Renal pelvis (tissue), 12 donors: ENCODE measurements at places on chromosomes 13 and 19. TPM values are rescaled to one million over a fixed set of nuclear protein-coding genes. Genes with fewer than 3 reads are reported as not detected.

GRCh38 chr19:16327911-16328823 is 3.5 kb downstream of the KLF2 start:
- DNase-seq, result no peak

Gene GPI
- polyA plus RNA-seq, result 180 TPM

Gene RYR1
- 5.2 TPM for polyA plus RNA-seq

DNA sequence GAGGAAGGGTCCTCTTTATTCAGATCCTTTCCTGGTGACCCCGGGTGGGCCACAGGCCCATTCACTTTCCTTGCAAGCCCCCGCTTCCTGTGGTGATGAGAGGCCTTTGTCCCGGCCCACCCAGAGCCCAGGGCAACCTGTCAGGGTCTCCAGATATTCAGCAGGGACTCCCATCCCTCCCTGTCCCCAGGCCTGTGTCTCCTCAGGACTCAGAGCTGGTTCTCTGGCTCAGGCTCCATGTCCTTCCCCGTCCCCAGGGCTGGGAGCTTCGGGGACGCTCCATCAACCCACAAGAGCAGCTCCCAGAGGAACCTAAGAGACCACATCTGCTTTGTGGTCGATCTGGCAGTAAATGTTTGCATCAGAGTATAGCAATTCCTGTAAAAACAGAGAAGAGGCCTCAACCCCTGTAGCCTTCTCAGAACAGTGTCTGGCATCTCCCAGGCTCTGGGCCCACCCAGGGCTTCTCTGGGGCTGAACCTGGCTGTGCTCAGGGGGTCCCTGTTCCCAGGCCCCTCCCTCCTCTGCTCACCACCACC is 7.8 kb downstream of the CEACAM4 start:
- no peak for DNase-seq

DNA sequence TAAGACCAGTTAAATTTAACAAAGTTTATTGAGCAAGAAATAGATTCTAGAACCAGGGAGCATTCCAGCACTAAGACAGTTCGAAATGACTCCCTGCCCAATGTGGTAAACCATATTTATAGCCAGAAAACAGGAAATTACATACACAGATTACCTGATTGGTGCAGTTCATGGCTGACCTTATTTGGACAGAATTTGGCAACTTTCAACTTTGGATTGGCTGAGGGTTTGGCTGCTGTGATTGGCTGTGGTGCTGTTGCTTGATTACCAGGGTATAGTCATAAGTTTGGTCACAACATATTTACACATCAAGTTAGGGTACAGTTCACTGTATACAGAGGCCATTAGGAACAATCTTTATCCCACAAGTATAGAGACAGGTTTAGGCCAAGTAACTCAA is 984.8 kb upstream of the MIR17HG start:
- no peak for DNase-seq

DNA sequence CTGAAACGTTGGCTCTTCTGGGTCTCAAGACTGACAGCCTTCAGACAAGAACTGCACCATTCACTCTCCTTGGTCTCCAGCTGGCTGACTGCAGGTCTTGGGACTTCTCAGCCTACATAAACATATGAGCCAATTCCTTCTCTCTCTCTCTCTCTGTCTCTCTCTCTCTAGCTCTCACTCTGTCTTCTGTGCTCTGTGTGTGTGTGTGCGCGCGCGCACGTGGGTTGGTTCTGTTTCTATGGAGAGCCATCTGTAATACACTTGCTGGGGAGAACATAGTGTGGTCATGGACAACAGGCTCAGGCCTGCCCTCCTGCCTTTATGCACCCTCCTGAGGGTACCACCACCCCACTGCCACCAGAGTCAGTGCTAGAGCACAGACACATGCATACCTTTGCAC is 13.7 kb upstream of the SERPINE3 start:
- DNase-seq, result no peak

DNA sequence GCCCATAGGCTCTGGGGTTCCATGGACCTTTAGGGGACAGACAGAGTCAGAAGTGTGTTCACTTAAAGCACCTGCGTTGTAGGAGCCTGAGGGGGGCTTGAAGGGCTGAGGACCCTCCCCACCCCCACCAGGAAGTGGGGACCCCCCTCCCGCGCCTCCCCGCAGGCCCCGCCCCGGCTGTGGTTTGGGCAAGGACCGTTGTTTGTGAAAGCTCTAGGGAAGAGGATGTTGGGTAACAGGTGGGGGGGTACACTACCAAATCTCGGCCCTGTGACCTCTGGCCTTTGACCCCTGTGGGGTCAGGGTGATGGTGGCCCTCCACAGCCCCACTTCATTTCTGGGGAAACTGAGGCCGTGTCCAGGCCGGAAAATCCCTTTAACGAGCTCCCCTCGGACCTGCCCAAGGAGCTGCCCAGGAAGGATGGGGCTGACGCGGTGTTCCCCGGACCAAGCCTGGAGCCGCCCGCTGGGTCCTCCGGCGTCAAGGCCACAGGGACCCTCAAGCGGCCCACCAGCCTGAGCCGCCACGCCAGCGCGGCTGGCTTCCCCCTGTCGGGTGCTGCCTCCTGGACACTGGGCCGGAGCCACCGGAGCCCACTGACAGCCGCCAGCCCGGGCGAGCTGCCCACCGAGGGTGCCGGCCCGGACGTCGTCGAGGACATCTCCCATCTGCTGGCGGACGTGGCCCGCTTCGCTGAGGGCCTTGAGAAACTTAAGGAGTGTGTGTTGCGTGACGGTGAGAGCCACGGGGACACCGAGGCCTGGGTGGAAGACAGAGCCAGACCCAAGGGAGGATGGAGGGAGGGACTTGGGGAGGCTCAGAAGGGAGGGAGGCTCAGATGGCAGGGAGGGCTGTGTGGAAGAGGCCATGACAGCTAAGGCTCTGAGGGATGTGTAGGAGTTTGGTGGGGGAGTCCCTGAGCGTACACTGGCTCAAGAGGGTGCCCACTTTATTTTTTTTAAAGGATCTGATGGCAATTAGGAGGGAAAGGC is 1.3 kb downstream of the ARHGAP45 start:
- no peak for DNase-seq

DNA sequence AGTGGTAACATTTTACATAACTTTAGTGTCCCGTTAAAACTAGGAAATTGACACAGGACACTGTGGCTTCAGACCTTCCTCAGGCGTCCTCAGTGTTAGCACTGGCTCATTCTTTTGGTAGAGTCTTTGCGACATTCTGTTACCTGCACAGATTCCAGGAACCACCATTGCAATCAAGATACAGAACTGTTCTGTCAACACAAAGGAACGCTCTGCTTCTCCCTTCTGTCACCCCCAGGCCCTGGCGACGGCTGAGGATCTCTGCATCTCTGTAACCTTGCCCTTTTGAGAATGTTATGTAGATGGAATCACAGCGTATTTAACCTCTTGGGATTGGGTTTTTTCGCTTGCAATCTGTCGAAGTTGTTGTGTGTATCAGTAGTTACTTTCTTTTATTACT is 22.6 kb downstream of the KDM4B start:
- no peak for DNase-seq

Gene IRGC
- not detected for polyA plus RNA-seq

Gene IL17D
- 10.1 TPM for polyA plus RNA-seq

GRCh38 chr13:98478189-98479129 is 98.4 kb downstream of the STK24 start:
- DNase-seq, result peak; percentile 72

- no peak for DNase-seq
Observed at GRCh38 chr19:33098055-33098534, 17.1 kb downstream of the GPATCH1 start.

Gene APOC1
- polyA plus RNA-seq, result 8.4 TPM

Gene TFDP1
- polyA plus RNA-seq, result 87.4 TPM

GRCh38 chr19:32718286-32718685 is 1.3 kb upstream of the TDRD12 start:
- DNase-seq, result no peak

DNA sequence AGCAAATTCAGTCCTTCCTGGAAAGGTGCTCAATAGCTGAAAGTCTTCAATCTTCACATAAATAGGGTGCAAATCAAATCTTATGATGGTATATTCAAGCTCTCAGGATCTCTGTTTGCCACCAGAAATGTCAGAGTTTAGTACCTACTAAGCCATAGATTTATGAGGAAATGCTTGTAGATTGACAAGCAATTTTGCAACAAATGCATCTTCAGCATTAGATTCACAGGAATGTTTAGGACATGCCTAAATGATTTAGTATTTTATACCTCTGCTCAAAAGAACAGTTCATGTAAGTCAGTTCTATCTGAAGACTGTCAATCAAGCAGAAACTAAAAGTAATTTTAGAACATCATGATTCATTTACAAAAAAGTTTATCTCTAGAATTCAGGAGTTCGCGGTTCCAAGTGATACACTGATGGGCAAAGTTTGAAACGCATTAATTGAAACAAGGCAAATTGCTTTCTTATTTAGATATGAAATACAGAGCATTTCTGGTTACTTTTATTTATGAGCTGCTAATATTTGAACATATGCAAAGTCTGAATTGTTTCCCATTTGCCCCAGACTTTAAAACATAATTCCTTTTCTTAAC is 65.7 kb downstream of the DACH1 start:
- DNase-seq, result no peak

Gene NXNL1
- 0.25 TPM for polyA plus RNA-seq

GRCh38 chr13:100040196-100040595 is 48.7 kb upstream of the PCCA start:
- DNase-seq, result no peak

Gene PRR36
- polyA plus RNA-seq, result 9.0 TPM

Gene MEGF8
- 45.6 TPM for polyA plus RNA-seq

- DNase-seq, result no peak
Observed at GRCh38 chr19:46631481-46631880, 4.5 kb downstream of the GNG8 start.

Gene ZNF575
- polyA plus RNA-seq, result 3.0 TPM

Gene SLC46A3
- polyA plus RNA-seq, result 2.7 TPM

DNA sequence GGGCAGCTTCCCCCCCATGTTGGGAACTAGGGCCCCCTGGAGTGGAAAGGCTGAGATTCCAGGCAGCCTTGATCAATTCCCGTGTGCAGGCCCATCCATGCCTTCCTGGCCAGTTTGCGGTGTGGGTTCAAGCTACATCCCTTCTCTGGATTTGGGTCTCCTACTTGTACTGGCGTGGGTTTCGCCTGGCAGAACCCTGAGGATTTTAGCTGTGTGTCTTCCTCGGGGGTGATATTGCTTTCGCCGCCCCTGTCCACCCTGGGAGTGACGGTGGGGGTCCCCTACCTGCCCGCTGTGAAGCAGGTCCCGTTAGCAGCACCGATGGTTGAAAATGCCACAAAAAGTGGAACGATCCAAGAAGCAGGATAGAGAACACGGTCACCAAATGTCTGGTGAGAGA is 11.4 kb downstream of the SLC7A9 start:
- DNase-seq, result no peak

Gene CYP2F1
- 0.23 TPM for polyA plus RNA-seq

GRCh38 chr19:45146251-45146650 is 14.5 kb downstream of the NKPD1 start:
- DNase-seq, result no peak

Gene GPC6
- 54.9 TPM for polyA plus RNA-seq

Gene KLC3
- 2.1 TPM for polyA plus RNA-seq

DNA sequence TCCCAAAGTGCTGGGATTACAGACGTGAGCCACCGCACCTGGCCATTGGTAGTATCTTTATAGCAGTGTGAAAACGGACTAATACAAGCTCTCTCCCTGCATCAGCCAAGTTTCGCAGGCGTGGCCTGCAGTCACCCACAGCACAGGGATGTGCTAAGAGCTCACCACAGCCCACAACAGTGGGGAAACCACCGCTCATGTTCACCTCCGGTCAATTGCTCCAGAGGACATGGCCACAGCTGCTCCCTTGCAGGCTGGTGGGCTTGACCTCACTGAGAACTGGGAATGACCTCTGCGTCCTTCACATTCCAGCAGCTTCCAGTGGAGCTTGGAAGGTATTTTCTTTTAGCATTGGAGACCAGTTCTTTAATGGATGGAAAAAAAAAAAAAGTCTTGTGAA is 156.4 kb downstream of the KCTD15 start:
- no peak for DNase-seq

DNA sequence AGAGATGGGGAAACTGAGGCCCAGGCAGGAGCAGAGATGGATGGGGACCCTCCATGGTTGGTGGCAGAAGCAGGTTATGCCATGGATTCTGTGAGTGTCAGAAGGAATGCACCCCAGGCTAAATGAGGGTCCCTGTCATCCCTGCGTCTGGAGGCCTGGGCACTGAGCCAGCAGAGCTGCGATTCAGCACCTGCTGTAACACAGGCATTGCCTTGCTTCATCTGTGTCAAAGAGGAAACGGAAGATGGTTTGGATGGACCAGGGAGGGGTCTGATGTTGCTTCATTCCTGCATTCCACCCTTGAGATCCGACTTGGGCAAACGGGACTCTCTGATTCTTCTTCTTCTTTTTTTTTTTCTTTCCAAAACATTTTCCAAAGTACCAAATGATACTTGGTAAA is 1.2 kb downstream of the C5AR1 start:
- DNase-seq, result no peak

Gene DPF1
- polyA plus RNA-seq, result 1.2 TPM

Gene VSIG10L
- 5.6 TPM for polyA plus RNA-seq

Gene HCN2
- polyA plus RNA-seq, result 0.48 TPM

DNA sequence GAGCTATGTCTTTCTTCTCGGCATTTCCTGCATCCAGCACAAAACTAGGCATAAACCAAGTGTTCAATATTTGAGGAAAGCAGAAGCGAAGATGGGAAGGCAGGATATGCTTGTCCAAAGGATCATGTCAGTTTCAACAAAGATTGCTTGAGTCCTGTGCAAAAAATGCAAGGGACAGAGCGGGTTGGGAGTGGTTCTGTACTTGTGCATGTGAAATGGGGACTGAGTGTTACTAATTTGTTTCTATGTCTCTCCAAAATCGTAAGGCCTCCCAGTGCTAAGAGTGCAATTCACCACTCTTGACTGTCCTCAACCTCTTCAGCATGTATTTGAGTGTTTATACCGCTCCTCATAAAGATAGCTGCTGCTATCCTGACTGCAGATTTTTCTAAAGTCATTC is 166.2 kb downstream of the DLEU7 start:
- no peak for DNase-seq

Gene GRIN2D
- 0.83 TPM for polyA plus RNA-seq

- no peak for DNase-seq
Observed at GRCh38 chr19:55686311-55687050, 11.5 kb downstream of the EPN1 start.

GRCh38 chr13:98556968-98557631 is 19.8 kb downstream of the STK24 start:
- DNase-seq, result no peak

GRCh38 chr19:48560095-48560530 is 8.1 kb downstream of the SULT2B1 start:
- DNase-seq, result no peak

Gene SIGLEC5
- polyA plus RNA-seq, result not detected

GRCh38 chr13:36736119-36736726 is 62.4 kb downstream of the SERTM1 start:
- peak; percentile 67 for DNase-seq

GRCh38 chr13:33206425-33206824 is 79.1 kb downstream of the STARD13 start:
- DNase-seq, result no peak

GRCh38 chr13:41709511-41709910 is 251.4 kb downstream of the VWA8 start:
- DNase-seq, result no peak

DNA sequence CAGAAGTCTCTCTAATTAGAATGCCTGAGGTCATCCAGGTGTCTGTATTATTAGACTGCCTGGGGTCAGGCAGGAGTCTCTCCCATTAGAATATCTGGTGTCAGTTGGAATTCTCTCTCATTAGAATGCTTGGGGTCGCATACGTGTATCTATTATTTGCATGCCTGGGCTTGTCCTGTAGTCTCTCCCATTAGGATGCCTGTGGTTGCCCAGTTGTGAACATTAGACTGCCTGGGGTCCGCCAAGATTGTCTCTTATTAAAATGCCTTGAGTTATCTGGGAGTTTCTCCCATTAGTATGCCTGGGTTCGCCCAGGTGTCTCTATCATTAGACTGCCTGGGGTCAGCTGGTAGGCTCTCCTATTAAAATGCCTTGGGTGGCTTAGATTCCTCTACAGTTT is 1494.7 kb downstream of the UQCRFS1 start:
- DNase-seq, result no peak
